ENCODE measurements at places on chromosomes 3 and 15.

DNA sequence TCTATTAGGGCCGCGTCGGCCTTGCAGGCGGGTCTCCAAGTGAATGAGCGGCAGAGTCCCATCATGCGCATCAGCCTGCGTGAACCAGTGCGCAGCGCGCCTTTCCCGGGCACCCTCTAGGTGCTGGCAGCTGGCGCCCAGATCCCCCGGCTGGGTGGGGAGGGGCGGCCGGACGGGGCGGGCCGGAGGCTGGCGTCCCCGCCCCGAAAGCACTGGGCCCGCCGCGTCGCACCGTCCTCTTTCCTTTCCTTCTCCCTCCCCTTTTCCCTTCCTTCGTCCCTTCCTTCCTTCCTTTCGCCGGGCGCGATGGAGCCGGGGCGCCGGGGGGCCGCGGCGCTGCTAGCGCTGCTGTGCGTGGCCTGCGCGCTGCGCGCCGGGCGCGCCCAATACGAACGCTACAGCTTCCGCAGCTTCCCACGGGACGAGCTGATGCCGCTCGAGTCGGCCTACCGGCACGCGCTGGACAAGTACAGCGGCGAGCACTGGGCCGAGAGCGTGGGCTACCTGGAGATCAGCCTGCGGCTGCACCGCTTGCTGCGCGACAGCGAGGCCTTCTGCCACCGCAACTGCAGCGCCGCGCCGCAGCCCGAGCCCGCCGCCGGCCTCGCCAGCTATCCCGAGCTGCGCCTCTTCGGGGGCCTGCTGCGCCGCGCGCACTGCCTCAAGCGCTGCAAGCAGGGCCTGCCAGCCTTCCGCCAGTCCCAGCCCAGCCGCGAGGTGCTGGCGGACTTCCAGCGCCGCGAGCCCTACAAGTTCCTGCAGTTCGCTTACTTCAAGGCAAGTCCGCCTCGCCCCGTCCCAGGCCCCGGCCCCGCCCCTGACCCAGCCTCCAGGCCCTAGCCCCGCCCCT, at the start of gene CRTAP:
Gene CRTAP (plus strand): TSS at position 243 of the 850 bp plus-strand sequence. CDS start 64 bp downstream, at position 307.
- DNase-seq = peak; percentile 96

GRCh38 chr3:28504976-28505375, 156.4 kb upstream of the AZI2 start:
- DNase-seq = no peak

GRCh38 chr3:49032646-49033304, 3.6 kb upstream of the IMPDH2 start:
- DNase-seq = no peak

DNA sequence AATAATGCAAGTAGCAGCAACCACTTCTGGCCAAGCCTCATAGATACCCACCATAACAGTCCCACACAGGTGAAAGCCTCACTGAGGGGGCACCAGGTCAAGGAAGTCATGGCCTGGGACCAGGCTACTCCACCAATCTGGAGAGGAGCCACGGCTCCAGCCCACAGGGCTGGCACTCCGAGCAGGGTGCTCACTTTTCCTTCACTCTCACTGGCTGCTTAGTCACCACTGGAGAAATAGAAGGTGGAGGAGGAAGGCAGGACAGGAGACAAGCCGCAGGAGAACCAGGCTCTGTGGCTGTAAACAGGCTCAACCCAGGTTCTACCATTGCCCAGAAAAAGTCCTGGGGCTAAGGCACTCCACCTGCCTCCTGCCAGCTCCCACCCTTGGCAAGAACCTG, 1.2 kb downstream of the USP19 start:
- DNase-seq = no peak

GRCh38 chr3:98457543-98457942, 5.5 kb upstream of the OR5K1 start:
- DNase-seq = no peak

GRCh38 chr3:66856533-66856932, 141.6 kb upstream of the KBTBD8 start:
- DNase-seq = no peak
